ENCODE measurements at places on chromosomes 3 and 15.
A peak's percentile ranks its signal among the peaks of the same experiment; 100 is the strongest.

GRCh38 chr15:71775856-71776255 lies 34.5 kb upstream of the NR2E3 start:
- no peak for DNase-seq

DNA sequence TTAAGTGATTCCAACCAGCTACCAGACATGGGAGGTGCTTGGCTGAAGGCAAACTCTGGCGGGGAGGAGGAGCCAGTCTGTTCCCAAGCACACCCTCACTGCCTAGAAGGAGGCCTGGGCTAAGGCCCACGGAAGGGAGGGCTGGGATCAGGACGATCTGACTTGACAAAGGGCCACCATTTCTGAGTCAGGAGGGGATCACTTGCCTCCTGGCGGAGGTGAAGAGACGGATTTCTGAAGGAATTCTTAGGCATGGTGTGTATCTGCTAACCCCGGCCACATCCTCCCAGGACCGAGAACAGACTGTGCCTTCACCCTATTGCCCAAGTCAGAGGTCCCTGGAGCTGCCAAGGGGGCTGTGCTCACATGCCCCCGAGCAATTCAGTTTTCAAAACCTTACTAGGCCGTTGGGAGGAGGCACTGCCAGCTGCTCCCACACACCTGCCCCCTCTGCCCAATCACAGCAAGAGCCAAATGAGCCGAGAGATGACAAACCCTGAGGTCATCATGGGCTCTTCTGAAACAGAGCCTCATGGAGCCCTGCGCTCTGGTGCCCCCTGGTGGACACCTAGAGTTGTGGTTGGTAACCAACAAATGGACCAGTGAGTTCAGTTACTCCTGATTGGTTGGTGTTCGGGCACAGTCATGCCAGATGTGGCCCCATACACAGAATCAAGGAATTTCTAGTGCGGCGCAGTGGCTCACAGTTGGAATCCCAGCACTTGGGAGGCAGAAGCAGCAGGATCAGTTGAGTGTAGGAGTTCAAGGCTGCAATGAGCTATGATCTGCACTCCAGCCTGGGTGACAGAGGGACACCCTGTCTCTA lies 6.5 kb upstream of the TNK2 start:
- peak; percentile 87 for DNase-seq

- DNase-seq, result no peak
Observed at GRCh38 chr3:60812502-60812901, 438.8 kb downstream of the FHIT start.

- no peak for DNase-seq
Observed at GRCh38 chr3:163306405-163306804, 1771.9 kb downstream of the SI start.

- DNase-seq, result no peak
Observed at GRCh38 chr3:189778340-189778950, 147.3 kb downstream of the TP63 start.

- DNase-seq, result no peak
Observed at GRCh38 chr3:60301142-60301541, 950.1 kb downstream of the FHIT start.

DNA sequence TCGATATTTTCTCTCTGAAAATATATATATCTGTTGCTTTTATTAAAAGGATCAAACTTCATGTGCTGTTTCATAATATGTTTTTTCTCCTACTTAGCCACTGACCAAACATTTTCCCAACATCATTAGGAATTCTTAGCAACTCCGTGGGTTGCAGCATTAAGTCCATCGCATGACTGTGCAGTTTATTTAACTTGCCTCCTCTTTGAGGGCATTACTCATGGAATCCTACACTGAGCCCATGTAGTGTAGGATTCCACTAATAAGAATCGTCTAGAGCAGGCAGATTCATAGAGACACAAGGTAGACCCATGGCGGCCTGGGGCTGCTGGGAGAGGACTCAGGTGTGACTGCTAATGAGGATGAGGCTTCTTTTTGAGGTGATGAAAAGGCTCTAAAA lies 49.3 kb downstream of the CMTM6 start:
- DNase-seq, result no peak

DNA sequence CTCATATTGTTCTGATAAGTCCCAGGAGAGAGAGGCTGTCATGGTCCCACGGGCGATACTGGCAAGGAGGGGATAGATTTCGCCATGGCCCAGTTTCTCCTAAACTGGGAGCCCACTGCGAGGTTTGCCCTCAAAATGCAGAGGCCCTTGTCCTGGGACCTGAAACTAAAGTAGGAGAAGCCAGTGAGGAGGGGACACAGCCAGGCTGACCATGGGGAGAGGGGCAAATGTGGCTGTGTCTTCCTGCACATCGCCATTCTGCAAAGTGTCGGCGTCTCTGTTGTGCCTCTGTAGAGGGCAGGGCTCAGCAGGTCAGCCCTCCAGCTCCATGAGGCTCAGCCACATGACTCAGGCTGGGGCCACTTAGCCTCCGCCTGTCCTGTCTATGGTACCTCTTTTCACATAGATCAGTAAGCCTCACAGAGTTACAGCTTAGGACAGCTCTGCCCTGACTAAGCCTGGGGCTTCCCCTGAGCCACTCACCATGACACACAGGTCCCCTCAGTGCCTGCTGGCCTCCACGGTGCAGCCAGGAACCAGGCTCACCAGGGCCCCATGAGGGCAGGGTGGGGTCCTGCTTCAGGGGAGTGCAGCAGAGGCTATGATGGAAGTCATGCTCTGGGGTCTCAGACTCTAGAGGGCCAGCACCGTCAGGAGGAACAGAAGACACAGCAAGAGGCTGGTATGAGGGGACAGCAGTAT lies 28.6 kb upstream of the PLXNA1 start:
- DNase-seq, result no peak

DNA sequence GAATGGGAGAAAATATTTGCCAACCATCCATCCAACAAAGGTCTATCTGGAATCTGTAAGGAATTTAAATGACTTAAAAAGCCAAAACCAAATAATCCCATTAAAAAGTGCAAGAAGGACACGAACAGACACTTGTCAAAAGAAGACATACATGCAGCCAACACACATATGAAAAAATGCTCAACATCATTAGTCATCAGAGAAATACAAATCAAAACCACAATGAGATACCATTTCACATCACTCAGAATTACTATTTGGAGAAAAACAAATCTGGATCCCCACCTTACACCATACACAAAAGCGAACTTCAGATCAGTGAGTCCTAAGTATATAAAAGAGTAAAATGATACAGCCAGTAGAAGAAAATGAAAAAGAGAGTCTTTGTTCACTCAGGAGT lies 58.6 kb upstream of the MNS1 start:
- no peak for DNase-seq

- no peak for DNase-seq
Observed at GRCh38 chr3:182331341-182331740, 462.0 kb upstream of the ATP11B start.

GRCh38 chr15:83775738-83776137 lies 121.8 kb downstream of the ADAMTSL3 start:
- no peak for DNase-seq

DNA sequence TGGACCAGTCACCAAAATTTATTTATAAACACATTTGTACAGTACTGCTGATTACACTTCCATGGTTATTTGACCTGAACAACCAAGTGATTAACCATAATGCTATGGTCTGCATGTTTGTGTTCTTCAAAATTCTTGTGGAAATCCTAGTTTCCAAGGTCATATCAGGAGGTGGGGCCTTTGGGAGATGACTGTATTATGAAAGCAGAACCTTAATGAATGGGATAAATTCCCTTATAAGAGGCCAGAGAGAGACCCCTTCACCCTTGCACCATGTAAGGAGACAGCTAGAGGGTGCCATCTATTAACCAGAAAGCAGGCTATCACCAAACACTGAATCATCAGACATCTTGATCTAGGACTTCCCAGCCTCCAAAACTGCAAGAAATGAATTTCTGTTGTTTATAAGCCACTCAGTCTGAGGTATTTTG lies 1.9 kb downstream of the SCAPER start:
- no peak for DNase-seq

GRCh38 chr3:115804200-115804599 lies 180.9 kb downstream of the GAP43 start:
- no peak for DNase-seq
